ENCODE measurements at places on chromosomes 4 and X.

GRCh38 chr4:119313237-119313636, 8.7 kb downstream of the FABP2 start:
- DNase-seq = no peak

- no peak for DNase-seq
Observed at GRCh38 chr4:173404296-173404865, 5.5 kb upstream of the SCRG1 start.

DNA sequence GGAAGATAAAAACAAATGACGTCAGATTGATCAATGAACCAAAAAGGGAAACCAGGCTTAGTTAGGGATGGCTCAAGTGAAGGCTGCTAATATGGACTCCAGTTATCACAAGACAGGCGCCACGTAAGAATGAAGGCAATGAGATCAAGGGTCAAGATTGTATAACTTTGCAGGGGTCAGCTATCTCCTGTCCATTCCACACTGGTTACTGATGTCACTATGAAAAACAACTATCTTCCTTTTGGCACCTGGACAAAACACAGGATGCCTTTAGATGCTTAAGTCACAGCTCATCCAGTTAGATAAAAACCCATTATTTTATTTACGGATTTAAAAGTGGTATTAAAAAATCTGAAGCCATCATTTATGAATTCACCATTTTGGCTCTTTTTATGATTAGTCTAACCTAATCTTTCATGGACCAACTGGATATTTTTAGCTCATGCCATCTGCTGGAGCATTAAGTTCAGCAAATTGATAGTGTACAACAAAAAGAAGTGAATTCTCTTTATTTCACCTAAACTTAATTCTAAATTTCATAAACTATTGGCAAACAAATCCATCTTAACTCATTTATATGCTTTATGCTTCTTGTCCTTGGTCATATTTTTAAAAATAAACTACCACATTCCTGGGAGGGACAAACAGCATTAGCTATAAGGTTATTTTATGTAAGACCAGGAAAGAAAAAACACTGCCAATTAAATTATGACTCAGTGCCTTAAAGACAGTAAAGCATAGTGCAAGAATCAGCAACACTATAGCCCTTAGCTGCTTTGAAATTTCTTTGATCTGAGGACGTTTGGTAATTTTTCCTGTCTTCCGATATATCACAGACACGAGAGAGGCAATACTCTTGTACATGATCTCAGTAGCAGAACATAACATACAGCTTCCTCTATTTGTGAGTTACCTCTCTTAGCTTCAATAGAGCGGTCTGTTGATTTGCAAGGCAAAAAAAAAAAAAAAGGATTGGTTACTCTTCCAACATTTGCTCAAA, 27.0 kb downstream of the DHX15 start:
- DNase-seq = no peak

- no peak for DNase-seq
Observed at GRCh38 chr4:101357751-101358150, 10.4 kb upstream of the PPP3CA start.

DNA sequence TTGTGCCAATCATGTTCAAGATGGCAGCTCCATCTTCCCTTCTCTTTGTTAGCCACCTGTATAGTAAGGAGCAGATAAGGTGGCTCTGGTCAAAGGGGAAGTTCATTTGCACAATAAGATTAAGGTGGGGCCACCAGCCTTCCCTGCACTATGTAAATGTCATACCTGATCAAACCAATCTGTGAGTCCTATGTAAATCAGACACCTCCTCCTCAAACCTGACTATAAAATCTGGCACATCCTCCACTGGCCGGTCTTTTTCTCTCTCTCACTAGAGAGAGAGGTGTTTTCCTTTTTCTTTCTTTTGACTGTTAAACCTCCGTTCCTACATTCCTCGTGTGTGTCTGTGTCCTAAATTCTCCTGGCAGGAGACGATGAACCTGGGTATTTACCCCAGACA, 572.5 kb upstream of the AADAT start:
- DNase-seq = no peak

DNA sequence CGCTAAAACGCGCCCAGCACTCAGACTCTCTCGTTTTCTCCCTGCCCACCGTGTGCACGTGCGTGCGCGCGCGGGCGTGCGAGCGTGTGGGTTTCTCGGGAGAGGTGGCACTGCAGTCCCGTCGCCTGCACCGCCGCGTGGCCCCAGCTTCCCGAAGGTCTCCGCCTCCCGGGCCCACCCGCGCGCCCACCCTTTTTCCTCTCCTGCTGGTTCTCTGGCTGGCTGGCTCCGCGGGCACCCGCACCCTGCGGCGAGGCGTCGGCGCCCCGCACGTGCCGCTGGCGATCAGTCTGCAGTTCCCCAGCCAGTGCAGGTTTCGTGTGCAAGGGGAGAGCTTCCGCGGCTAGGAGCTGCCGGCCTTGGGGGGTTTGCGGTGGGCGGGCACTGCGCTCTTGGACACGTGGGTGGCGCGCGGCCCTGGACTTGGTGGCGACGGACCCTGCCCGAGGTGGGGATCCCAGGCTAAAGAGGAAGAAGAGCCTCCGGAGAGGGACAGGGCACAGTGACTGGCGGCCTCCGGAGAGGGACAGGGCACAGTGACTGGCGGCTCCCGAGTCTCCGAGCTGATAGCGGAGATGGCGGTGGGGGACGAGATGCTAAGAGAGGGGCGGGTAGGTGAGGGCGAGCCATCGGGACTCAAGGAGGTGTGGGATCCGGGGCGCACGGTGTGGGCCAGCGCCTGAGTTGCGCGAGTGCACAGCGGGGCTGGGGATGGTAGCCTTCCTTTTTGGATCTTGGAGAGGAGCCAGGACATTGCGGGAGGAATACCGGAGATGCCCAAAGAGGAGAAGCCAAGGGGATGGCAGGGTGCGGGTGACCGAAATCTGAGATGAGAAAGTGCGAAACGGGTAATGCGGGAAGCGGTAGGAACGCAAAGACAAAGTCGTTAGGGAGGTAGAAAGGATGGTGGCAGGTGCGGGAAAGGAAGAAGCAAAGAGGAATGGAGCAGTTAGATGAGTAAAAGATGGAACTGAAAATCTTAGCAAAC, at the start of gene FAM184B:
Gene FAM184B (minus strand): TSS at position 322 of the 988 bp plus-strand sequence. CDS start 322 bp downstream, outside the sequence.
- peak; percentile 25 for DNase-seq

- no peak for DNase-seq
Observed at GRCh38 chrX:153917869-153918268, 8.2 kb downstream of the ARHGAP4 start.

- no peak for DNase-seq
Observed at GRCh38 chr4:37540486-37540885, 145.7 kb downstream of the RELL1 start.

DNA sequence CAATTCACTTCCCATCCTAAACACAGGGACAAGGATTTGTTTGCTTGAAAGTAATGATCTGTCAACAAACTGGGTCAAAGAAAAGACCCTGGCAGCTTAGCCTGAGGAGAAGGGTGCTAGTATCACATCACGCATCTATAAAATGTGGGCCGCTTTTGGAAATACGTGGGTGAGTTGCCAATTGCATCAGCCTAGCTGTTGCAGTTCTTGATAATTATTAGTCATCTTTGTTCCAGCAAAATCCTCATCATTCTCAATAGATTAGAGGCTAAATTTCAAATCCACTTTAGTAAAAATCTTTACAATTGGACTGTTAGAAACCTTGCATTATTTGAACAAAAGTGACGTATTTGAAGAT, 33.6 kb upstream of the TAPT1 start:
- DNase-seq = peak; percentile 17

DNA sequence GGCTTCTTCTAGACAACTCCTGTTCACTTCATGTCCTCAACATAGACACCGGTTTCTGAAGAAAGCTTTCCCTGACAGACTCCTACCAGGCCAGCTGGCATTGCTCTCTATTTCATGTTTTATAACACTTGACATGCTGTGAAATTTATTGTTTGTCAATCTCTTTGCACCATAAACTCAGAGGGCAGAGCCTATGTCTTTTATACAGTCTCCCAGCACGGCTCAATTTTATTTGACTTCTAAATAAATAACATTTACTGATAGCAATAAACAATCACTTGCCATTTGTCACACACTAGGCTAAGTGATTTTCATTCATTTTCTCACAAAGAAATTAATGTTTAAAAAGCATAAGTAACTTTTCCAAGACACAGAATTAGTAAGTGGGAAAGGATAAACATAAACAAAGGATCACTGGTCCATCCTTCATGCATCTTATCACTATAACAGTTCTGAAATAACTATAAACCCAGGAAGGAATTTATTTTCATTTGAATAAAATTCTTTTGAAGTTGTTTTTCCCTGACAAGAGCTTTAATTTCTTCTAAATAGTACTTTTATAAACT, 577.6 kb downstream of the TECRL start:
- DNase-seq = no peak

- DNase-seq = no peak
Observed at GRCh38 chr4:31768756-31769155, 1048.6 kb downstream of the PCDH7 start.

DNA sequence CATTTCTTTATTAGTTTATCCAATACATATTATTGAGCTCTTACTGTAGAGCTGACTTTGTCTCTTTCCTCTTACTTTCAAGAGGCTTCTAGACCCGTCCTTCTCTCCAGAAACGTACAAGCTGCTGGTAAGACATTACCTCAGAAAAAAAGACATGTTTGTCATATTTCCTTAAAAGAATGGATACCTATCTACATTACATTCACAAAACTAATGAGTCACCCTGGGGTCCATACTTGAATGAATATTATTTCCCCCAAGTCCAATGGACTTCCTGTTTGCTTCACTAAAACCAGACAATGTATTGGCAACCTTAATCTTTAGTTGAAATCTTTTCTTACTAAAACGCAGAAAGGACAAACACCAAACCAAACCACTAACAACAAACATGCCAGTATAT, 176.5 kb upstream of the CLNK start:
- no peak for DNase-seq

- DNase-seq = no peak
Observed at GRCh38 chr4:2925931-2926860, 37.0 kb downstream of the NOP14 start.

DNA sequence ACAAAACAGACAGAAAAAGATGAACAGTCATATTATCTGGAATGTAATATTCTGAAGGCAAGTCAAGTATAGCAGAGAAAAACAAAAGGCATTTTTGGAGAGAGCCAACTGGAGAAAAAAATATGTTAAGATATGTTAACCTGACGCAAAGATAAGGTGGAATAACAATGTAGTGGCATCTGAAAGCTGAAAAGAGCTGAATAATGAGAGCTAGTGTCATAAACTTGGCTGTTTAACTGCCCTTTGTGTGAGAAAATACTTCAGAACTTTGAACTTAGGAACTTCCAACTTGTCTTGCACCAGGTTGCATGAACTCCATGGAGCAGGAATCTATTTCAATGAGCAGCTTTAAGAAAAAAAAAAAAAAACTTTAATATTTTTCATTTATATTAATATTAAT, 32.9 kb downstream of the RAB33A start:
- DNase-seq = no peak

DNA sequence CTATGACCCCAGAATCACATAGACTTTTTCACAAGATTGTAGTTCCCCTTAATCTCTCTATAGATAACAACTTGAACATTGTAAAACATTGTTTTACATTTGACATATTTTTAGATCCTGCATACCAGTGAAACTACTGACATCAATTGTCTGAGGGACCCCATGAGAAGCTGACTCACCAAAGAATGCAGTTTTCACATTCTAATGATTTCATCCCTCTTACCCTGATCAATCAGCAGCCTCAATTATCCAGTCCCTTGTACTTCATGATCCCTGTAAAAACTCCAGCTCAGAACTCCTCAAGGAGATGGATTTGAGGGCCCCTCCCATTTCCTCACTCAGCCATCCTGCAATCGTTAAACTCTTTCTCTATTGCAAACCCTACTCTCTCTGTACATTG, 411.0 kb upstream of the NDST3 start:
- DNase-seq = no peak

DNA sequence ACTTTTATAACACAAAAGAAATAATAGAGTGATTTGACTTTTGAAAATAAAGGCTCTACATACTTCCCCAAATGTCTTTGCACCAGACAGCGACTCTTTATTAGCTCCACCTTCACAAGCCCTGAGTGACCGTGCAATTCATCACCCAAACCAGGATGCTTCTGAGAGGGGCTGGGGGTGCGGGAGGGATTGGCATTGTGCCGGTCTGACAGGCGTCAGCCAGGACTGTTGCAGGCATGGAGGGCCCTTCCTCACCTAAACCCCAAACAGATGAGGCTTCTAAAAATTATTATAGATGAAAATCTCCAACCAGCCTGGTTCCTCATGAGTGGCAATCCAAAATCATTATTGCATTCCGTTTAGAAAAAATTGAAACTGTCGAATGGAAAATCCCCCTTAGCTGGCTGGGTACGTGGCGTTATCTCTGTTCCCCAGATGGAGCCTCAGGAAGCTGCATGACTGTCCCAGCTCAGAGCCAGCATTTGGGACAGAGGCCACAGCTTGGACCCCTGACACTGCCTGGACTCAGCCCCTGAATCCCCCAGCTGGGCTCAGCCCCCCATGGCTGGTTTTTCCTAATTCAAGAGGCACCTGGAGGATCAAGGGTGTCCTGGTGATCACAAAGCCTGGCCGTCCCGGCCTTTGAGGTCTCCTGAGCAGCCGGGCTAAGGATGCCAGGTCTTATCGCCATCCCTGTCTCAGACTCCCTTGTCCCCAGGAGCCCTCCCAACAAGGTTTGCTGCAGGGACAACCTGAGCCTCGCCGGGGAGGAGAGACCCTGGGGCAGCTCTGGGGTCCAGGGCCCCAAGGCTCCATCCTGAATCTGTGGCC, 60.4 kb downstream of the SORCS2 start:
- no peak for DNase-seq

DNA sequence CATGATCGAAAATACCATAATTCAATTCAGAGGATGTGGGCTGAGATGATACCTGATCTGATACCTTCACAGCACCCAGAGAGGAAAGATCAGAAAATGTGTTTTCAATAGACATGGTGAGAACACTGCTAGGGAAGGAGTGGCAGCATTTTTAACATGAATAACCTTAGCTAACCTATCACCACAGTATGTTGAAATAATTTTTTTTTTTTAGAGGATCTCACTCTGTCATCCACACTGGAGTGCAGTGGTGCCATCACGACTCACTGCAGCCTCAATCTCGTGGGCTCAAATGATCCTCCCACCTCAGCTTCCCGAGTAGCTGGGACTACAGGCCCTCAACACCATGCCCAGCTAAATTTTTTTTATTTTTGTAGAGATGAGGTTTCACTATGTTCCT, 90.5 kb upstream of the RAPGEF2 start:
- no peak for DNase-seq

DNA sequence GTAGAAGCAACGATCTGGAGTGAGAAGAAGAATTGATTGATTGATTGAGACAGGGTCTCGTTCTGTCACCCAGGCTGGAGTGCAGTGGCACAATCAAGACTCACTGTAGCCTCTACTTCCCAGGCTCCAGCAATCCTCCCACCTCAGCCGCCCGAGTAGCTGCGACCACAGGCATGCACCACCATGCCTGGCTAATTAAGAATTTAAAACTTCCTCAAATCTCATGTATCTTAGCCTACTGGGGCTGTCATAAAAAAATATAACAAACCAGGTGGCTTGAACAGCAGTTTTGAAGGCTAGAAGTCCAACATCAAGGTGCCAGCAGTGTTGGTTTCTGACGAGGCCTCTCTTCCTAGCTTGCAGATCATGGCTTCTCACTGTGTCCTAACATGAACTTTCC, 18.3 kb upstream of the TBC1D9 start:
- DNase-seq = no peak

- no peak for DNase-seq
Observed at GRCh38 chr4:151227731-151228130, 49.2 kb upstream of the PRSS48 start.

GRCh38 chrX:151239751-151240150, 63.4 kb downstream of the GPR50 start:
- DNase-seq = no peak

All from stimulated activated naive CD8-positive, alpha-beta T cell treated with anti-CD3 and anti-CD28 coated beads, Interleukin-15, Interleukin-2, amounts not matched to agents 100 U/mL and 50 U/mL, for 24 hours (primary cell).